Astrocyte of the cerebellum (primary cell): ENCODE measurements at places on chromosomes 2 and 18.

DNA sequence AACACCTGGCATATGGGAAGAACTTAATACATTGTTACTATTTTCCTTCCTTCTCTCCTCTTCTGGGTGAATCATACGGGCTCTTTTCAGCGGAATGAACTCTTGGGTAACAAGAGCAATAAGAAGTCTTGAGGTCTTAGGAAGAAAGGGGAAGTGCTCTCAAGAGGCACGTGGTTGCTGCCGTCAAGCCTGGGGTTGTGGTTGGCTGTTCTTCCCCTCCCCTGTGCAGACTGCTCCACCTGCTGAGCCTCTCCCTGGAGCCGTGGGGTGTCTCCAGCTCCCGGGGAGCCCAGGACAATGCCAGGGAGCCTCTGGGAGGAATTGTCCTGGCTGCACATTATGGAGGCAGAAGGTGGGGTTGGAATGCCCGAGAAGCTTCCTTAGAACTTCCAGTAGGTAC is 19.4 kb downstream of the TOGARAM2 start:
- no peak for DNase-seq

GRCh38 chr18:1995041-1995612 is 576.2 kb downstream of the METTL4 start:
- DNase-seq, result no peak

DNA sequence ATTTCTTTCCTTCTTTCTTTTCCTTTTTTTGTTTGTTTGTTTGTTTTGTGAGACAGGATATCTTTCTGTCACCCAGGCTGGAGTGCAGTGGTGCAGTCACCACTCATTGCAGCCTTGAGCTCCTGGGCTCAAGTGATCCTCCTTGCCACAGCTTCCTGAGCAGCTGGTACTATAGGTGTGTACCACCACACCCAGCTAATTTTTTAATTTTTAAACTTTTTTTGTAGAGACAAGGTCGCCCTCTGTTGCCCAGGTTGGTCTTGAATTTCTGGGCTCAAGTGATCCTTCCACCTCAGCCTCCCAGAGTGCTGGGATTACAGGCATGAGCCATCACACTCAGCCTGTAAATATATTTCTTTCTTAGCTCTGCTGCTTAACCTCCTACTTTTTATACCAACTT is 83.4 kb upstream of the CYP20A1 start:
- DNase-seq, result no peak

DNA sequence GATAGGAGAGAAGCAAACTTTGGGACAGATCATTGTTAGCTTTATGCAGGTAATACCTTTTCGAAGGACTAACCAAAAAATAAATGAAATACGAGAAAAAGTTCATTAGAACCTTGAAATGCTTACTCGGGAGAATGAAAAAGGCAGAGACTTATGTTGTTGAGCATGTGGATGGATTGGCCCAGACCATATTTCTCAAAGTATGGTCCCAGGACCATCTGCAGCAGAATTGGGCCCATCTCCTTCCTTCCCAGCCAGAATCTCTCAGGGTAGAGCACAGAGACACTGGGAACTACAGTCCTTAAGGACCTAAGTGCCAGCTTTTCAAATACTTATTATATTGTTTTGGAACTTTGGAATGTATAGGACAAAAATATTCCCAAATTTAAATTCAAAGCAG is 50.8 kb downstream of the KCTD18 start:
- no peak for DNase-seq

- DNase-seq, result no peak
Observed at GRCh38 chr2:18957909-18958308, 368.5 kb upstream of the NT5C1B start.

GRCh38 chr2:117557626-117558025 is 256.9 kb upstream of the DDX18 start:
- DNase-seq, result no peak

DNA sequence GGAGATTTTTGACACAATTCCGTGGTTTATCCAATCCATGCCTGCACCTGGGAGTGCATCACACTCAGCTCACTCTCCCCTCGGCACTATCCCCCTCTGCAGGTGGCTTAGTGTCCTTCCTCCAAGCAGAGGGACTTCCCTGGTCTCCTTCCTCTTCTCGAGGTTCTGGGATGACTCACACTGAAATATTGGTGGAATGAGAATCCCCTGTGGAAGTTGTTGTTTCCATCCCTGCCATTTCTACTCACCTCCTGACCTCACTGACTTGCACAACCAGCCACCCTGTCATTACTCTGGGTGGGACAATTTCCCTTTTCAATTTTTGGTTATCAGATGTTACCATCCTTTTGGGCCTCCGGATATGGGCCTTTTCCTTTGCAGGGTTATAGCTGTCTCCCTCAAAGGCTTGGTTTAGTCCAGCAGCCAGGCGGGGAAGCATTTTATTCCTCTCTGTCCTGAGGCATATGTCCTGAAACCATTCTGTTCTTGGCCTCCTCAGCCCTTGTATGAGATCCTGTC is 59.9 kb downstream of the PTPRM start:
- peak; percentile 33 for DNase-seq

DNA sequence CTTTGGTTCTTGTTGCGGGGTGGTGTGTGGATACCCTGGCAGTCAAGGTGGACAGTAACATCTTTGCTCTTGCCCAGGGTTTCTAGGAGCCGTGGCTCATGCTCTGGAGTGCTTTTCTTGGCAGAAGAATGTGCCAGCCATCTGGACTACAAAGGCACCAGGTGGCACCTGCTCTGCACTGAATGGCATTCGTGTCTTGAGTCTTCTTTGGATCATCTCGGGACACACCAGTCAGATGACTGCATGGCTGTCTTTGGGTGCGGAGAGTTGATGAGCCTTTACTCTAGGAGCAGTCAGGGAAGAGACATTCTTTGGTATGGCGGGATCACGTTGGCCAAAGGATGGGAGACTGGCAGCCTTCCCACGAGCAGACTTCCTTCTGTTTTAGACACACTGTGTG is 104.1 kb upstream of the SEC11C start:
- DNase-seq, result no peak

- DNase-seq, result no peak
Observed at GRCh38 chr18:22538426-22538825, 120.7 kb upstream of the CTAGE1 start.

DNA sequence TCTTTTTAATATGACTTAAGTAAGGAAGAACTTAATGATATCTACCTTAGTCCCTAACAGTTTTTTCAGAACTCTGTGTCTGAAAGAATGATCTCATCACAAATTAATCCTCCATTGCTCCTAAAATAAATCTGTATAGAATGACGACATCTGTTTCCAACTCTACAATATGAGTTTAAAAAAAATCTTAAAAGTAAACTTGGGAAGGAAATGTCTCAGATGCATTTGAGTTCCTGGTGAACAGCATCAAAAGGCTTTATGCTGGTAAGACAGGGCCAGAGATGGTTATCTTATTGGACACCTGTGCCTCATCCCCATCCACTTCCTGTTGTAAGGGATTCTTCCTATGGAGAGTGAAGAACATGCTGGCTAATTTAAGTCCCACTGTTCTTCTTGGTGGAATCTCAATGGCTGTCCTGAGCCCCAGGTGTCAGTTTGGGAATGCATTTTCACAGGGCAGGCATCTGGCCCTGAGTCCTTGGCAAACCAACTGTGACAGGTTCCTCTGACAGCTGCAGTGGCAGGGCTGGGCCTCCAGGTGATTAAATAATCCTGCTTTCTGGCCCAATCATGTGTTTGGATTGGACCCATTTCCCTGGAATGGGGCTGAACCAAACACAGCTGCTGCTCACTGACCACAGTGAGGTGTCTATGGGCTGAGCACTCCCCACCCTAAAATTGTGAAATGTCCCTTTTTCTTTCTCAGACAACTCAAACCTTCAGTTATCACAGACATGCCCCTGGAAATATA is 12.9 kb upstream of the NCKAP5 start:
- DNase-seq, result no peak

DNA sequence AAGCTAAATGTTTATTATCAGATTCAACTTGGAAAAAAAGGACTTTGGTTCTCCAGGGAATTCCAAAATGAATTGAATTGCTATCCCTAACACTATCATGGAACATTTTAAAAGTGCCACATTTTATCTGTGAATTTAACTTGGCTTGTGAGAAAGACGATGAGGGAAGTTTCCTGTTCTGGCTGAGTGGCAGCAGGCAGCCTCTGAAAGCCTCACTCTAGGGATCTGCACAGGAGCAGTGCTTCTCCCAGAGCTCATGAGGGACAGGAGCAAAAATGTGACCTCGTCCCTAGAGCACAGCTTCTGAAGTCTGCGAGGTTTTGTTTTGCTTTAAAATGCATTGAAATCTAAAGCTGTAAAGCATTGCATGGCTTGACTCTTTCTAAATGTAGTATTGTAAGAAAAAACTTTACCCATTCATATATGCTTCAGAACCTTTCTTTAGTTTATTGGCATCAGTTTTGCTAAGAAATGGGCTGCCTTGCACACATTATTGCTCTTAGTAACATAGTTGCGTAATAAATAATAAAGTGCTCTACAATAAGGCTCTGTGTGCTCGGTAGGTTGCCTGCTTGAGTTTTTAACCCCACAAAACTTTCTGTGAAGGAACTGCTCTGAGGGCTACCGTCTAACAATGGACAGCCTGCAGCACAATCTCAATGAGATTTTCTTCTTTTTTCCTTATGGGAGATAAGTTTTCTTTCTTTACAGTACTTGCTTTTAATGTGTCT is 136.2 kb upstream of the CDCA7 start:
- DNase-seq, result no peak

DNA sequence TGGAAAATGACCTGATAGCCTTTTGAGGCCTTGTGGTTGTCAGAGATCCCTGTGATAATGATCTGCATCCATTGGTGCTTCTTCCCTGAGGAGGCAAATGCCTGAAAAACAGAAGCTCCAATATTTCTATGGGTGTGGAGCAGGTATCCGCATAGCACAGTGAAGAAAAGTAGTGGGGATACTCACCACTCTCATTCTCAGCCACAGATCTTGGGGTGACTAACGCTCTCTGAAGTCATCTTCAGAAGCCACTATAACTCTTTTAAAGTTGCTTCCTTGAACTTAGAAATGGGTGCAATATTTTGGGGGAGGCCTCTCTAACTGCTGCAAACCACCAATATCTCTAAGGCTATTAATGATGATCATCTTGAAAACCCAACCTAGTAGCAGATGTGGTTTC is 46.2 kb downstream of the ARHGAP15 start:
- DNase-seq, result no peak

GRCh38 chr2:23427976-23428375 is 43.0 kb downstream of the KLHL29 start:
- no peak for DNase-seq

- DNase-seq, result no peak
Observed at GRCh38 chr2:223865907-223866508, 28.6 kb upstream of the AP1S3 start.

DNA sequence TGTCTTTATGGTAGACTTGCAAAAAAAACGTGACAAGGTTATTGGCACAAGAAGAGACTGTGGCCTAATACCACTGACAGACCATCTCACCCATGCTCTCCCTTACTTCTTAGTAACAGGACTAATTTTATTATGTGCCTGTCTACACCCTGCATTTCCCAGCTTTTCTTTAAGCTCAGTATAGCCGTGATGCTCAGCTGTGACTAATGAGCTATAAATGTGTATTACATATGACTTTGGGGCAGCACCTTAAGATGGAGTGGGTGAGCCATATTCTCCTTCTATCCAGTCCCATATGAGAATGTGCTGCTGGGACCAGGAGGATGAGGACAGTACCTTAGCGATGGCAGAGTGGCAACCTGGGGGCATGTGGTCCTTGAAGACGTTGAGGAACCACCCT is 293.5 kb downstream of the RNF144A start:
- DNase-seq, result no peak

DNA sequence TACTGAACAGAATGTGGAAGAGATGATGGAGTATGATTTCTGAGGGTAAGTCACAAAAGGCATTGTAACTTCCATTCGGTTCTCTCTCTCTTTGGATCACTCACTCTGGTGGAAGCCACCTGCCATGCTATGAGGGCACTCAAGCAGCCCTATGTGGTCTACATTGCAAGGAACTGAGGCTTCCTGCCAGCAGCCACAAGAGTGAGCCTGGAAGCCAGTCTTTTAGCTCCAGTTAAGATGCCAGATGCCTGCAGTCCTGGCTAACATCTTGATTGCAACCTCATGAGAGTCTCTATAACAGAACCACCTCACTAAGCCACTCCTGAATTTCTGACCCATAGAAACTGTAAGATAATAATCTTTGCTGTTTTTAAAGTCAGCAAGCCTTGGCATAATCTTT is 935.7 kb downstream of the LRP1B start:
- no peak for DNase-seq

- no peak for DNase-seq
Observed at GRCh38 chr2:173118395-173118794, 42.7 kb downstream of the MAP3K20 start.

DNA sequence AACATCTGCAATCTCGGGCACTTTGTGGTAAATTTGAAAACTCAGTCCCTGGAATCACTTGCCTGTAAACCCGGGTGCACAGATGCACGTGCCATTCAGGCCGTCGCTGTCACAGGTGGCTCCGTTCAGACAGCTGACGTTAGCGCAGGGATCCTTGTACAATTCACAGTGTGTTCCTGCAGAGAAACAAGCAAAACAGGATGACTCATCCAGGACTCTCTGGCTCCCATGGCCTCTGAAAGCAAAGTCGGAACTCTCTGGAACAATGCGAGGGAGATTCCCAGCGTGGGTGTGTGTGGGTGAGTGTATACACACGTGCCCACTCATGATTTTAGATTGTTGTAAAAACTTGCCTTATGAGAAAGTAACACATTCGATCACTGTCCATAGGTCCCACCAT is 136.1 kb upstream of the PID1 start:
- DNase-seq, result peak; percentile 80

- DNase-seq, result no peak
Observed at GRCh38 chr2:118716102-118716501, 131.3 kb downstream of the EN1 start.

GRCh38 chr2:231512222-231512621 is 18.0 kb downstream of the NMUR1 start:
- no peak for DNase-seq

GRCh38 chr2:3669656-3670055 is 11.7 kb downstream of the ALLC start:
- no peak for DNase-seq

DNA sequence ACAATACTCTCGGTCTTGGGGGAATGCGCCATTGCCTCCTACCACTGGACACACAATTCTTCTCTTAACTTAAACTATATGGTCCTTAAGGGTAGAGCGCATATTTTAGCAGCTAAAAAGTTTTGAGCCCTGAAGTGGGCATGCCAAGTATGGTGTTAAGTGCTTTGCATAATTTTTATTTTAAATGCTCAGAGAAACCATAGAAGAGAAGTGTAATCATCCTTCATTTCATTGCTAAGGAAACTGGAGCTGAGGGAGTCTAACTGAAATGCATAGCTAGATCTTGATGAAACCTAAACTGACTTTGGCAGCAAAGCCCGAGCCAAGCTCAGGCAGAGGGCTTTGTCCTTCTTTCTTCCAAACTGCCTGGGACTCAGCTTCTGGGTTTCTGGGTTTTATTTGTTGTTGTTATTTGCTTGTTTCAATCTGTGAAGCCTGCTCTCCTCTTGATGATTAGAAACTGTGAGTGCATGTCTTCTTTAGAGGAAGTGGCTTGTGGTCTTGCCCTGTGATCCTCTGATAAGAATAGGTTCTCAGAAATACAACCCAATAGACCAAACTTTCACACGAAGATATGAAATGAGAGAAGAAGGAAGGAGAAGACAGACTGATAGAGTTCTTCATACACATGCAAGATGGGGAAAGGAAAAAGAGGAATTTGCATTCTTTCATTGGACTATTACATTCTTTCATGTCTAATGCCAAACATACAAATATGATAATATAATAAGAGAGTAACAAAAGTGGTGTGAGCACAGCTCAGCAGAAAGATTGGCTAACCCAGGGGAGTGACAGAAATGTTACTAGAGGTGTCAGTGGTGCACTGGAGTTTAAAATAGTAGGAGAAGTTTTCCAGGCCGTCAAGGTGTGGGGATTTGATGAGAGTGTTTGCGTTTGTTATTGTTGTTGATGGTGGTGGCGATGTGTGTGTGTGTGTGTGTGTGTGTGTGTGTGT is 7.5 kb upstream of the RNF144A start:
- no peak for DNase-seq
